ENCODE measurements at places on chromosomes 7 and 10.

DNA sequence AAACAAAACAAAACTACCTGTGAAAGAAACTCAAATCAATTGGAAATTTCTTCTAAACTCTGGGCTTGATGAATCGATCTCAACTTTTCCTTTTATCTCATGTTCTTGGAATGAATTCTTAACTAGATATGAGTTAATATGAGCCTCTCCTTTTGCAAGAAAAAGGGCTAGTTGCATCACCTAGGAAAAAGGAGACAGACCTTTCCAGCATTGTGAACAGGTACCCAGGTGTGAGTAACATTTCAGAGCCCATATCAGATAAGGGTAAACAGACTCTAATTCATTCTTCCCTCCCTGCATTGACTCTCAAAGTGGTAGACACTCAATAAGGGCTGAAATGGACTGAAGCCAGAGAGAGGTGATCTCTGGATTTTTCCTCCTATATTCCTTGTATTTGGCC lies 103.8 kb upstream of the AGR3 start:
- no peak for DNase-seq

DNA sequence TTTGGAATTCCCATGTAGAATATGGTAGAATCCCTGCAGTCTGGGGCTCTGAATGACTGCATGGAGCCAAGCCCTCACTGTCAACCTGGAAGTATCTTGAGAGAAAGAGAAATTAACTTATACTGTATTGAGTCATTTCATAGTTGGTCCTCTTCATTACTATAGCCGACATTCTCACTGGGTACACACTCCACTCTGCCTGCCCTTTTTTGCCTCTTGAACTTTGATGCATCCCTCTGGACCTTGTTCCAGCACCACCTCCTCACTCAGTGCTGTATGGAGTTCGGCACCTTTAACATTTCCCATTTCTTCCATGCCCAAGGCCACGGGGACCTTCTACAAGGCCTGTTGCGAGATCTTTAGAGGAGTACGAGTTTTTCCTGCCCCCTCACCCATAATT lies 4.6 kb upstream of the ARHGAP22 start:
- DNase-seq = no peak

DNA sequence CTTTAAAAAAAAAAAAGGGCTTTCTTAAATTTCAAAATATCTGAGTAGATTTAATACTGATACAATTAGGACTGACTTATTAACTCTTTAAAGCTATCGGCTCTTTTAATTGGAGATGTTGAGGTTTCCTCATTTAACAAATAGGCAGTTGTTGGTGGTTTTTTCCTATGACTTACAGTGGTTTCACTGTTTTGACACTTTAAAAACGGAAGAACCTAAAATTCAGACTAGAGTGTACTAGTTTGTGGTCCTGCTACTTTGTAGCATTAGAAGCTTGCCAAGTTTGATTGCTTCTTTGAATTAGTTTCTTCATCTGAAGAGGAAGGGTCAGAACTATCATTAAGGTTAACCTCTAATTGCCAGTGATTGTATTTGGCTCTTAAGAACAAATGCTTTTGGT lies 27.7 kb downstream of the CUL1 start:
- no peak for DNase-seq

GRCh38 chr7:98808751-98809460 lies 60.9 kb downstream of the TMEM130 start:
- DNase-seq = no peak

Data from HAP-1 (cell line).